ENCODE measurements at places on chromosomes 2 and 18. TPM values are rescaled to one million over a fixed set of nuclear protein-coding genes. Genes with fewer than 3 reads are reported as not detected.

Gene ESPNL
- not detected for total RNA-seq

Gene ZNF532
- total RNA-seq: 32.7 TPM

Gene TCF4
- 103 TPM for total RNA-seq

GRCh38 chr2:72985891-72986683 lies 68.8 kb downstream of the EMX1 start:
- H3K36me3 ChIP-seq: no peaks in the 10 kb centered on the region
- peaks cover 18% of the 10 kb centered on the region for H3K4me1 ChIP-seq
- DNase-seq: no peak
- H3K4me3 ChIP-seq: no peak overlapping the region

DNA sequence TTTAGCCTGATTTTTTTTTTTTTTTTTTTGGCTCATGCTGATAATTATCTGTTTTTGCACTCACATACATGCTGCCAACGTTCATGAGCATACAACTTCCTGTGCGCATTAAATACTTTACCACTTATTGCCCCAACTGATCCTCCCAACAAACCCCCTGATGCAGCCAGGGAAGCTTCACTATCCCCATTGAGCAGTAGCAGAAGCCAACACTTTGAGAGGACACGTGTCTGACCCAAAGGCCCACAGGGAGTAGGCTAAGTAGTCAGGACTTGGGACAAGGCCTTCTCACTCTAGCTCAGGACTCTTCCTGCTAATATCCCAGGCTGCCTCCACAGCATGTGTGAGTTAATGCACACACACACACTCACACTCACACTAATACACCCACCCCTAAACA lies 36.2 kb upstream of the MAT2A start:
- DNase-seq: no peak
- H3K4me3 ChIP-seq: no peak overlapping the region
- H3K27ac ChIP-seq: no peak overlapping the region
- H3K4me1 ChIP-seq: peaks cover 12% of the 10 kb centered on the region
- H3K36me3 ChIP-seq: no peaks in the 10 kb centered on the region

DNA sequence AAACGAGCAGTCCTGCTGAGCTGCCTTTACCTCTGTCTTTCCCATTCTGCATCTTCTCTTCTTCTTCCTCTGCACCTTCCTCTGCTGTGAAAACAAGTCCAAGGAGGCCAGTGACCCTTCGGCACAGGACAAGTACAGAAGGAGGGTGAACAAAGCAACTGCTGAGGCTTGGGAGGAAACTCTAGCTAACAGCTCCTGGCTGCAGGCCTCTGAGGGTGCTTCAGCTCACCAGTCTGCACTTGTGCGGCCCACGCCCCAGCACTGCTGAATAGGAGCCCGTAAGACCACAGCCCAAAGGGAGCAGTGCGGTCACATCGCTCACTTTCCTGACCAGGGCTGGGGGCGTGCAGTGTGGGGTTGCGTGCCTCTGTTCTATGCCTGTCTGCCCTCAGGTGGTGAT lies 42.1 kb upstream of the DNMT3A start:
- H3K4me3 ChIP-seq: no peak overlapping the region
- no peaks in the 10 kb centered on the region for H3K27me3 ChIP-seq
- no peaks in the 10 kb centered on the region for H3K36me3 ChIP-seq
- no peak overlapping the region for H3K27ac ChIP-seq

DNA sequence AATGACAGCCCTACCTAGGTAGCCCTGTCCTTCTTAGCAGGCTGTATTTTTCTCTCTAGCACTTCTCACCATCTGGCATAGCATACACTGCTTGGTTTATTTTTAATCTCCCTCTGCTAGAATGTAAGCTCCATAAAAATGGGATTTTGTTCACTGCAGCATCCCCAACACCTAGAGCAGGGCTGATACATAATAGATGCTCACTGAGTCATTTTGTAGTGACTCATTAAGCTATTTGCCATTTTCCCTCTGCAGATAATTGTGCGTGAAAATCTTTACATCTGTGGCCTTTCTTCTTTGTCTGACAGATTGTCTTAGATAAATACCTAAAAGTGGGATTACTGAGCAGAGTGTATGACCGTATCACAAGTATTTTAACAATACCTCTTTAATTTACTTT lies 82.5 kb downstream of the CERS6 start:
- H3K4me1 ChIP-seq: no peaks in the 10 kb centered on the region
- no peak overlapping the region for H3K27ac ChIP-seq
- DNase-seq: no peak
- no peaks in the 10 kb centered on the region for H3K36me3 ChIP-seq
- H3K27me3 ChIP-seq: no peaks in the 10 kb centered on the region
- H3K4me3 ChIP-seq: no peak overlapping the region

DNA sequence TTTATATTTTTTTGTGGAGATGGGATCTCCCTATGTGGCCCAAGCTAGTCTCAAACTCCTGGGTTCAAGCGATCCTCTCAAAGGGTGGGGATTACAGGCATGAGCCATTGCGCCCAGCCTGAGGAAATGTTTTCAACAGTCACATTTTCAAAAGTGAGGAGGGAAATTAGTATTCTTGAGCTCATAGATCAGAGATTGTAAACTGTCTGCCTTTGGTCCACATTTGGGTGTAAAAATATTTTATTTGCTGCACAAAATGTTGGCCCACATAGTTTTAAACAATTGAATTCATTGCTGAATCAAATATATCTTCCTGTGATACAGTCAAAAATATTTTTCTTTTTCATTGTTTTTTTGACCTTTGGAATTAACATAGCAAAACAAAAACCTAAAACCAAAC lies 48.6 kb downstream of the NOP58 start:
- no peak overlapping the region for H3K27ac ChIP-seq
- H3K4me1 ChIP-seq: no peaks in the 10 kb centered on the region
- DNase-seq: no peak
- no peaks in the 10 kb centered on the region for H3K27me3 ChIP-seq

GRCh38 chr2:222959358-222959757 lies 92.6 kb upstream of the KCNE4 start:
- no peaks in the 10 kb centered on the region for H3K36me3 ChIP-seq
- no peak overlapping the region for H3K4me3 ChIP-seq
- H3K27me3 ChIP-seq: no peaks in the 10 kb centered on the region
- H3K27ac ChIP-seq: peak overlapping the region; percentile 49

GRCh38 chr2:159863526-159864160 lies 65.6 kb upstream of the CD302 start:
- DNase-seq: no peak
- no peaks in the 10 kb centered on the region for H3K27me3 ChIP-seq
- H3K4me3 ChIP-seq: no peak overlapping the region
- peaks cover 5% of the 10 kb centered on the region for H3K4me1 ChIP-seq
- H3K36me3 ChIP-seq: no peaks in the 10 kb centered on the region

DNA sequence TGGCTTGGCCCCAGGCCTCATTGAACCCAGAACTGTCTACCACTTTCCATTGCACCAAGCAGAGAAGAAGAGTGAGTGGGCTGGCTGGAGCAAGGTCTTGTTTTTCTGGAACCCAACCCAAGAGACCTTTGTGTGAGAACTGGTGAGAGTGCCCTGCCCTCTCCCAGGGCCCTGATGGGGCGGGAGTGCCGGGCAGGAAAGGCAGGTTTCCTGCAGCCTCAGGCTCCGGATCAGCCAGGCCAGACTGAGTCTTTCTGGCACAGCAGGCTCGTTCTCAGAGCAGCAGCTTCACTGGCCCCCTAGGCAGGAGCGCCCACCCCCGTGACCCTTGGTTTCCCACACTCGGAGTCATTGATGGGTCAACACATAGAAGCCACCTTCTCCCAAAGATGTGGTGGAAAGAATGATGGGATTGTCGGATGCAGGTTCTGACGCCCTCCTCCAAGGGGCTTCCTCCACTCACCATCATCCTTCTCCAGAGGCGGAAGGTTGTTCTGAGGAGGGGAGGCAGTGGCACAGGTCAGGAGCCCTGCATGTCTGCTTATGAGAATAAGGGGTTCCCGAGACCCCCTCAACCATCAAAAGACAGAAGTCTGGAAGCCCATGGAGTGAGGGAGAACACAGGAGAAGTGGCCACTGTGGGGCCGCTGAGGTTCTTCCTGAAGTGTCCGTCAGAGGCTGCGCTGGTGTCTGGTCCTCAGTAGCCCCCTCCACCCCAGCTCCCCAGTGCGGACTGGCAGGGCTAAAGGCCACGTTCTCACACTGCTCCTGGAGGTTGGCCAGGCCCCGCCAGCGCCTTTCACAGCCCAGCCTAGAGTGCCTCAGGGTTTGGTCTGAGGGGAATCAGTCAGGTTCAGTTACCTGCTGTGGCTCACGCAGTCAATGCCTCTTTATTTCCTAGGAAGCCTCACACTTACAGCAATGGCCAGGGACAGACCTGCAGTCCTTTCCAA lies 62.8 kb upstream of the LAPTM4A start:
- H3K27ac ChIP-seq: no peak overlapping the region
- no peaks in the 10 kb centered on the region for H3K27me3 ChIP-seq
- no peaks in the 10 kb centered on the region for H3K36me3 ChIP-seq
- no peak overlapping the region for H3K4me3 ChIP-seq
- DNase-seq: no peak
- H3K4me1 ChIP-seq: peaks cover 32% of the 10 kb centered on the region
